ENCODE measurements at places on chromosomes 2 and 18.

GRCh38 chr2:203625701-203626100, 80.7 kb upstream of the CD28 start:
- no peak for DNase-seq

DNA sequence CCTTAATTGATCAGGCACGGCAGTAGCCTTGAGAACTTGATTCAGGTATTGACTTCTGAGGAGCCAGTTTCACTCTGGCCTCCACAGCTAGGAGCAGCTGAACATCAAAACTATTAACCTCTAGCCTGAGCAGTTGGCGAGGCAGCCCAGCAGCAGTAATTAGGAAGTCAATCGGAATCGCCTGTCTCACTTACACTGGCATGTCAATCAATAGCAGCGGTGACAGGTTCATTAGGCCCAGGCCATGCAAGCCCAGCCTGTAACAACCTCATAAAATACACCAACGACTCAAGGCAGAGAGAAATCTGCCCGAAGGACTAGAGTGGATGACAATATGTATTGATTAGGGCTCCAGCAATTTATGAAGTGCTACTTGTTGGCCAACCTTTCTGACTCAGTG, 255.4 kb upstream of the SKOR2 start:
- no peak for DNase-seq

- DNase-seq = no peak
These were observed 21.7 kb upstream of the NRP2 start for GRCh38 chr2:205660521-205661124.

- no peak for DNase-seq
These were observed 434.4 kb downstream of the TNS1 start for GRCh38 chr2:217568289-217568971.

DNA sequence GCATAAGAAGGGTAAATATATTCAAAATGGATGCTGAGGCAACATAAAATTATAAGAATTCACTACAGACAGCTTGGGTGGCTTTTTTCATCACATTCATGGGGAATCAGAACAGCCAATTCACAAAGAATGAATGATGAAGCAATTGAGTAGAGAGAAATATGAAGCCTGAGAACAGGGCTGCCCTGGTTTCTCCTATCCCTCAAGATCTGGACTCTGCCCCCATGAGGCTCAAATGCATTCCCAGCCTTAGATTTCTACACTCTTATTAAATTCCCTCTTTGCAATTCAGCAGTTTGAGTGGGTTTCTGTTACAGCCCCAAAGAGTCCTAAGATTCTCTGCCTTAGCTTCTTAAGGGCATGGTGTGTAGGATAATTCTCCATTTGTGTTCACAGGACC, 172.5 kb downstream of the MAIP1 start:
- no peak for DNase-seq

DNA sequence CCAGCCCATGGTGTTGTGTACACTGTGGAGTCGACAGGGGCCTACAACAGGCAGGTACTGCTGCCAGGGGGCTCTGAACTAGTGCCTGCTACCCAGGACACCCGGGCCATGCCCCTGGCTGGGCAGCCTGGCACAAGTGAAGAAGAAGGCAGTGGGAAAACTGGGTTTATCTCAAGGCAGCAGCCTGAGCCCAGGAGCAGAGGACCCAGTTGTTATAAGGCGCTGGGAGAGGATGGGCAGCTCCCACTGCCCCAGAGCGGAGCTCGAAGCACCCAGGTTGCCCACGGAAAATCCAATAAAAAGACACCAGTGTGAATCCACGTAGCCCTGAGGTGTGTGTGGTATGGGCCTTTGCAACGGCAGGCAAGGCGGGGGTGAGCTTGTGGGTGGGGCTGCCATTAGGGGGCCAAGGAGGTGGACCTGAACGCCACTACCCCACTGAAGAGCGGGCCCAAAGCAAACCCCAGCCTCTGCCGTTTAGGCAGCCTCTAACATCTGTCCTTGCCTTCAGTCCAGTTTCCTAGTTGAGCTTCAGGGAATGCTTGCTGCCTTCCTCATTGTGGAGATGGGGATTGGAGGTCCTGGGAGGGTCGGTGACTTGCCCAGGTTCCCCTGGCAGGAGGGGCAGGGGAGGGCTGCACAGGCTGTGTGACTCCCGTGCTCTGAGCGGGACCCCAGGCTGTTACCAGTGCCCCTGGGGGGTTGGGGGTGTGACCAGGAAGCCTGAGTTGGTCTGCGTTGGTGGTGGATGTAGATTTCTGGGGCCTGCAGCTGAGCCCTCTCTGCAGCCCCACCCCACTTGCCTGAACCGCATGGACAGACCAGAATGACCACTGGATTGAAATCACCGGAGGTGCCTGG, 16.0 kb downstream of the ARID5A start:
- DNase-seq = no peak

DNA sequence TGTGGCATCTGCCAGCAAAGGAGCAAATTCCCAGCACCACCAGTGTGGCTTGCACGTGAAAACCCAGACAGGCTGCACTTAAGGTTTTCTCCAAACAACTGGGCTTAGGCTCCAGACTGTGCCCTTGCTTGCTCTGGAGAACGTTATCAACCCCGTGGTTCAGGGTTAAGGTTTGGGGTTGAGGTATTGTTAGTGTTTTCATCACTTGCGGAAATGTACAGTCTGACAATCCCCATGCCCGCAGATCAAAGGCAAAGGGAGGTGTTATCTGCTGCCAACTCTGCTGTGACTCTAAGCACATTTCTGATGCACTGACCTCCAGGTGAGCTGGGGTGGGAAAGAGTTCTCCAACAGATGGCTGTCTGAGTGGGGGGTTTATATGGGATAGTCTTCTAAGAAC, 253.5 kb upstream of the NT5C1B start:
- no peak for DNase-seq

DNA sequence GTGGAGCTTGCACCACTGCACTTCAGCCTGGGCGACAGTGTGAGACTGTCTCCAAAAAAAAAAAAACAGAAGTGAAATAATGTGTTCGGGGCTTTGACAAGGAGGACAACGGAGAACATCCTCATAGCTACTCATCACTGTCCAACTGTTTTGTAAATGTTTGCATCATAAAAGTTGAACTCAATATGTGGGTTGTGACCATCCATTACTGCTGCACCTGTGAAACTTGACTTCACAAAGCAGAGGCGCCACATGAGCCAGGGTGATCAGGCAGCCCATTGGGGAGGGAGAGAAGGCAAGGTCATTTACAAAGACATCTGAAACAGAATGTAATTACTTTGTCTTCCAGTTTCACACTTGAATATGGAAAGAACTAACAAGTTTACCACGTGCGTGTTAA, 61.6 kb downstream of the LAMA1 start:
- no peak for DNase-seq

GRCh38 chr2:137420744-137421143, 543.5 kb upstream of the HNMT start:
- DNase-seq = no peak

DNA sequence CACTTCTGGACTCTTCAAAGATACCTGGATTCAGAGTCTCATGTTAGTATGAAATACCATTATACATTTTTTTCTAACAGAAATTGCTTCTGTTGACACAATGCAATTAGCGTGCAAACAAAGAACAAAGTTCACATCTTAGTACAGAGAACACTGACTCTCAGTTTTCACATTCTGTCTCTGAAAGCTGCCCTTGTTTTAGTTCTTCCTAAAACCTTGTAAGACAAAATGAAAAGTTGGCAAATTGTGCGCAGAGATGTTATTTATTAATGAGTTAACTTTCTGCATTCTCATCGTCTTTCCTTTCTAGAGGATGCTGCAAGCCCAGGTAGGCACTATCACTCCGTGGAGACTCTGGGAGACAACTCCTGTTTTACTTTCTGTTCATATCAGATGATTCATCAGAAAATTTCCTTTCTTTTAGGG, 377.3 kb upstream of the POU3F3 start:
- DNase-seq = no peak

DNA sequence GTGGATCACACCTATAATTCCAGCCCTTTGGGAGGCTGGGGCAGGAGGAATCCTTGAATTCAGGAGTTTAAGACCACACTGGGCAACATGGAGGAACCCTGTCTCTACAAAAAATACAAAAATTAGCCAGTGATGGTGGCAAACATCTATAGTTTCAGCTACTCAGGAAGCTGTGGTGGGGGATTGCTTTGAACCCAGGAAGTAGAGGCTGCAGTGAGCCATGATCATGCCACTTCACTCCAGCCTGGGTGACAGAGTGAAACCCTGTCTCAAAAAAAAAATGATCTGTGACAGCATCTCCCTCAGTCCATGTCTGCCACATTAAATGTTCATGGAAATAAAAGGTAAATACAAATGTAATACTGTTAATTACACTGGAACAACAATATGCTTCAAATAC, 121.4 kb upstream of the COL5A2 start:
- DNase-seq = no peak
